NCI-H187 (cell line): ENCODE measurements at places on chromosomes 2 and 18.

- no peak for DNase-seq
Observed at GRCh38 chr2:168449419-168449818, 6.7 kb upstream of the CERS6 start.

DNA sequence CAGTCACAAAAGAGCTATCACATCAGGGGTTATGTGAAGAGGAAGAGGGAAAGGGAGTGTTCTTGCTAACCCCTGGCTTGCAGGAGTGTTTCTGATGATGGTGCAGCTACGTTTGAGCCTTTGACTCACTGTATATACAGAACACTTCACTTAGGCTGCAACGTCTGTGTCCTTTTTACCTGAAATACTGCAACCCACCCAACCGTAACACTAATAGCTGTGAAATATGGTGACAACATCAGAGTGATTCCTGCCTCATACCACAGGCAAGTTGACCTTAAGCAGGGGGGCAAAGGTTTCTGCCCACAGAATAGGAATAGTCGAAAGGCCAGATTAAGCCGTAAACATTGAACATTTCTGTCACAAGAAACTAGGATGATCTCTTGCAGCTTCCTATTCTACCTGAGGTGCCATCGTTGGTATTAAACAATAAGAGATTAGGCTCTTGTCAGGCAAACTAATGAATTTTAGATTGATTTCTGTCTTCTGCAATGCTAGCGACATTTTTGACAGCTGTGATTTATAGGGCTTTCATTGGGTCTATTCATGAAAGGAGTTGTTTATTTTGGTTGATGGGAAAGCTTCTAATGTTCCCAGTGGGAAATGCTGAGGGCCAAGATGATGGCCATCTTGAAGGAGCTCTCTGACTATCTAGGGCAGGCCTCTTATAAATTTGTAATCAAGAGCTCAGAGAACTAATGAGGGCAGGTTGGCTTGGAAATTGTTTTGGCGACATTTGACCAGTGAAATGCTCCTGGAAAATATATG, 316.8 kb downstream of the PIK3C3 start:
- DNase-seq, result peak; percentile 9

DNA sequence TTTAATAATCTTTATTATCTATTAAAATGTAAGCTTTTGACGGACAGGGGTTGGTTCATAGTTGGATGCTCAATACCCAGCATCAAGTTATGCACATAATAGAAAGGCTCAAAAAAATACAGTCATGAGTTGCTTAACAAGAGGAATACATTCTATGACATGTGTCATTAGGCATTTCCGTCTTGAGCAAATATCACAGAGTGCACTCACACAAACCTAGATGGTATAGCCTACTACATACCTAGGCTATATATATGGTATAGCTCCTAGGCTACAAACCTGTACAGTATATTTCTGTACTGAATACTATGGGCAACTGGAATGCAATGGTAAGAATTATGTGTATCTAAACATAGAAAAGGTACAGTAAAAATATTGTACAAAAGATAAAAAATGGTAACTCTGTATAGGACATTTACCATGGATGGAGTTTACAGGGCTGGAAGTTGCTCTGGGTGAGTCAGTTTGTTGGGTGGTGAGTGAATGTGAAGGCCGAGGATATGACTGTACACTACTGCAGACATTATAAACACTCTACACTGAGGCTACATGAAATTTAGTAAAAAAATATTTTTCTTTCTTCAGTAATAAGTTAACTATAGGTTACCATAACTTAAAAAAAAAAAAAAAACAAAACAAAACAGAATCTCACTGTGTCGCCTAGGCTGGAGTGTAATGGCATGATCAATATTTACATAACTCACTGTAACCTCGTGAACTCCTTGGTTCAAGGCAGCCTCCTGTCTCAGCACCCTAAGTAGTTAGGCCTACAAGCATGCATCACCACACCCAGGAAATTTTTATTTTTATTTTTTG, 201.2 kb downstream of the NBAS start:
- DNase-seq, result no peak

DNA sequence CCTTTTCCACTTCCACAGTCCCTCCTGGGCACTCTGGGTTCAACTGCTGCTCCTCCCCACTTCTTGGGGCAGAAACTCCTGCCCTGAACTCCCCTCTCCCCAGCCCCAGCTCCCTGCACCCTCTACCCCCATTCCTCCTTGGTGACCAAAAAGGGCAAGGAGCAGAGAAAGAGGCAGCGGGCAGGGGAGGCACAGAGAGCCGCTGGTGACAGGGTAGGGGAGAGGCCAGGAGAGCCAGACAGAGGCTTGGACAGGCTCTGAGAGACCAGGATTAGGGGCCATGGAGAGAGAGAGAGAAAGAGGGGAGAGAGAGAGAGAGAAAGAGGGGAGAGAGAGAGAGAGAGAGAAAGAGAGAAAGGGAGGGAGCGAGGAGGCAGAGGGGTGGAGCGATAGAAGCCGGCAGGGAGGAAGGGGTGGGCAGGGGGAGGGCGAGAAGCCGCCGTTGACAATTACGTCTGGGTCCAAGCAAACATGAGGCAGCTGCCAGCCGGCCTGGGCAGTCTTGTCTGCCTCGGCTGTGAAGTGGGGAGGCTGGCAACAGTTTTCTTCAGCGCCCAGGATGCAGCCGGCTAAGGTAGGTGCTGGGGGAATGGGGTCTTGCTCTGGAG, at the start of gene KCNIP3:
Gene KCNIP3, plus strand, starts transcription at position 468 of the 608 bp plus-strand sequence. Its CDS starts 92 bp downstream, at position 560.
- DNase-seq, result no peak

- DNase-seq, result peak; percentile 36
Observed at GRCh38 chr2:95323347-95324155, 26.4 kb downstream of the KCNIP3 start.

DNA sequence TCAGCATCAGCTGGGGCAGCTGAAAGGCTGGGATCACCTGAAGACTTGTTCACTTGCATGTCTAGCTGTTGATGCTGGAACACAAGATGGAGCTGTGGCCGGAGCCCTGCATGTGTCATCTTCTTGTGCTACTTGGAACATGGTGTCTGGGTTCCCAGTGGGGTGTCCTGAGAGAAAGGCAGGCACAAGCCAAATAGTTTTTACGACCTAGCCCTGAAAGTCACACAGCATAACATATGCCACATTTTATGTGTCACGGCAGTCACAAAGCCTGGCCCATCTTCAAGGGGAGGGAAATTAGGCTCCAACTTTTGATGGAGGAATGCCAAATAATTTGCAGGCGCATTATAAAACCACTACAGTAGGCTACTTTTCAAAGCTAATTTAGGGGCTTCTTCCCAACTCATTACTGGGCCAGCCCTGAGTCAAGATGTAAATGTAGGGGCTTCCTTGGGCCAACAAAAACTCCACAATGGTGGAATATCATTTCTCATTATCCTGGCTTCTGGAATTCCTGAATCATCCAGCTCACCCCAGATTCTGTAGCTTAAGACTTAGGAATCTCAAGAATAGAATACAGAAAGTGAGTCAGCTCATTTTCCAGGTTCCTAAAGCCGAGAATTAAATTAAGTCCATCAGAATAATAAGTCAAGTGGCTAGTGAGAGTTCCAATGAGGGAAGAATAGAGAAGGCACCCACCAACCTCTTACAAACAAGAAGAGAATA, 543.0 kb downstream of the TNS1 start:
- DNase-seq, result no peak

DNA sequence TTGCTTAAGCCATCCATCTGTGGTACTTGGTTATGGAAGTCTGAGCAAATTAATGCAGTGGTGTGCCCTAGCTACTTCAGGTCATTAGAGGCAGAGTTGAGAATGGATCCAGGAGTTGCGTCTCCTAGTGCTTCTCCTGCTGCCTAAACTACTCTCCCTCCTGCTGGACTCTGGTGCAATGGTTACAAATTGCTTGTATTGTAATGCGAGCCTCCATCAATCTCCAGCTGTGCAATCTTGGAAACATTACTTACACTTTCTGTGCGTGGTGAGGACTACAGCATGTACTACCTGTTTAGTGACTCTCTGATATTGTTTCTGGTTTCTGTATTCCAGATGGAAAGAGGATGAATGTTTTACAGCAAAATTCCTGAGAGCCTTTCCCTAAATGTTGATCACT, 119.0 kb upstream of the CYRIA start:
- DNase-seq, result no peak

DNA sequence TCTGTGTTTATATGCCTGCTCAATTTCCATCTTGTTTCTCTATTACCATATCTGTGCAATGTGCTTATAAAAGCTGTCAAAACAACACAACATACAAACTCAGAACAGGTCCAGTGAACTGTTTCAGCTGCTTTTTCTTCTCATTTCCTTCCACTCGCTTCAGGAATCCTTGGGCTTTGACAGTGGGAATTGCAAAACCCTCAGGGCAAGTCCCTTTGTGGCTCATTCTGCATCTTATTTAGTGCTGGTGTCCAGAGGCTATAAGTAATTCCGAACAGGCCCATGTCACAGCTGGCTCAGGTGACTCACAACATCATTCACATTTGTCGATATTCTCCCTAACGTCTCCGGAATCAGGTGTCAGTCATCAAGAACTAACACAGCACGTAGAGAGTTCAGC, 309.9 kb upstream of the ZNF521 start:
- no peak for DNase-seq

GRCh38 chr2:231810905-231811304, 24.7 kb downstream of the COPS7B start:
- no peak for DNase-seq

GRCh38 chr2:15729709-15730544, 138.3 kb downstream of the DDX1 start:
- DNase-seq, result no peak

DNA sequence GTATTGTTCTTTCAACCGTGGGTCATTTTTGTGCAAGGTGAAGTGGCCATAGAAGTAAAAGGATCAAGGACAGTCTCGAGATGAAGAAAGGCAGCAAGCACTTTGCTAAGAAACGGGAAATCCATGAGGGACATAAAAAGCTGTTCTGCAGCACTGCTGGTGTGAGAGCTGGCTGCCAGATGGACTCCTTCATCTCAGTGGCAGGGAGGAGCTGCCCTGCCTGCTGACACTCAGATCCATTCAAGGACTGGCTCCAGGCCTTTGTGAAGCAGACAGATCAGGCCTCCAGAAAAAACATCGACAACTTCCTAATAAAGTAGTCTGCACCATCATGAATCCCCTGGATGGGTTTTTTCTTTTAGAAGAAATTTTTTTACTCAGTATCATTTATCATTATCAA, 29.5 kb downstream of the RMC1 start:
- no peak for DNase-seq

GRCh38 chr2:41954304-41955291, 93.2 kb upstream of the PKDCC start:
- DNase-seq, result no peak

GRCh38 chr18:5309888-5310470, 14.5 kb upstream of the ZBTB14 start:
- no peak for DNase-seq
